ENCODE measurements at places on chromosomes 12 and 14. TPM values are rescaled to one million over a fixed set of nuclear protein-coding genes. Genes with fewer than 3 reads are reported as not detected.

Gene ERBB3
- total RNA-seq = 2.4 TPM

Gene TIGAR
- 40.4 TPM for total RNA-seq

Gene TMEM121
- 3.8 TPM for total RNA-seq

Gene SLC17A8
- total RNA-seq = 0.06 TPM

Gene DIO2
- total RNA-seq = 2.5 TPM

Gene USP44
- total RNA-seq = 0.17 TPM
